ENCODE measurements at places on chromosomes 1 and 21. TPM values are rescaled to one million over a fixed set of nuclear protein-coding genes. Genes with fewer than 3 reads are reported as not detected.

DNA sequence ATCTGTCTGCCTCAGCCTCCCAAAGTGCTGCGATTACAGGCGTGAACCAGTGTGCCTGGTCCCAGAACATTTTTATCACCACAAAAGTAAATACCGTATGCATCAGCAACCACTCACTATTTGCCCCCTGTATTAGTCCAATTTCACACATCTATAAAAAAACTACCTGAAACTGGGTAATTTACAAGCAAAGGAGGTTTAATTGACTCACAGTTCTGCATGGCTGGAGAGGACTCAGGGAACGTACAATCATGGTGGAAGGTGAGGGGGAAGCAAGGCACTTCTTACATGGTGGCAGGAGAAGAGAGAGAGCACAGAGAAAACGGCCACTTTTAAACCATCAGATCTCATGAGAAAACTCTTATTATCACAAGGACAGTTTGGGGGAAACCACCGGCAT lies 25.6 kb upstream of the CTH start:
- DNase-seq: no peak

DNA sequence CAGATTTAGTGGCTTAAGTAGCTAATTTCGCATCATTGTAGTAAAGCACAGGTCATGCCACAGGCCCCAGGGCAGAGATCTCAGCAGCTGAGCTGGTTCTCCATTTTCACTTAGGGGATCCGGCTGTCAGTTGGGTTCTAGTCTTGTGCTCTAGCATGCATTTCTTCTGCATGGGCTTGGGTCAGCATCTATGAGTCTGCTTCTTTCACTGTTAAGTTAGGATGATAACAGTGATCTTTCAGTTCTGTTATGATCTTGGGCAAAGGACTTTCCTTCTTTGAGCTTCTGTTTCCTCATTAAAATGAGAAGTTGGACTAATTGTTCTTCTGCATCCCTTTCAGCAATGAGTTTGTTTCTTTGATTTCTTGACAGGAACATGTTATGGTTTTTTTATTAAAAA lies 123.6 kb upstream of the DNAH14 start:
- DNase-seq: no peak

DNA sequence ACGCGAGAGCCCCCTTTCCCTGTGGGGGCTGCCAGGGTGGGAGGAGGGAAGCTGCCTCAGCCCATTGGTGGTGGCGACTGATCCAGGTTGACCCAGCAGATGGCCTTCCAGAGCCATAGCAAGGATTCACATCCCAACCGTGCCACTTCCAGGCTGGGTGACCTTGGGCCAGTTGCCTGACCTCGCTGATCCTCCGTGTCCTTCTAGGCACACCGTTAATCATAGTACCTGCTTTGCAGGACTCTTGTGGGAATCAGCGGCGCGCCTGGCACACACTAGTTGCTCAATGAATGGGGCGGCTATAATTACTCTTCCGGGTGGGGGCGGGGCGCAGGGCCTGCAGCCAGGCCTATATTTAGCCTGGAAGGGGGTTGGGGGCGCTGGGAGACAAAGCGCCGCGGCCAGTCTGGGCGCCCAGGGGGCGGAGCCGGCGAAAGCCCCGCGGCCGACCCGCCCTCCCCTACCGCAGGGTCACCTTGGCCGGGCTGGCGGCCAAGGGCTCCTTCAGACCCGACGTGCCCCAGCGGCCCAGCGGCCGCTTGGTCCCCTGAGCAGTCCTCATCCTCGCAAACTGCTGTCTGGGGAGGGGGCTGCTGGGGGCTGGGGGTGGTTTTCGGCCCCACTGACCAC lies 5.1 kb downstream of the HSPB7 start:
- DNase-seq: peak; percentile 52

DNA sequence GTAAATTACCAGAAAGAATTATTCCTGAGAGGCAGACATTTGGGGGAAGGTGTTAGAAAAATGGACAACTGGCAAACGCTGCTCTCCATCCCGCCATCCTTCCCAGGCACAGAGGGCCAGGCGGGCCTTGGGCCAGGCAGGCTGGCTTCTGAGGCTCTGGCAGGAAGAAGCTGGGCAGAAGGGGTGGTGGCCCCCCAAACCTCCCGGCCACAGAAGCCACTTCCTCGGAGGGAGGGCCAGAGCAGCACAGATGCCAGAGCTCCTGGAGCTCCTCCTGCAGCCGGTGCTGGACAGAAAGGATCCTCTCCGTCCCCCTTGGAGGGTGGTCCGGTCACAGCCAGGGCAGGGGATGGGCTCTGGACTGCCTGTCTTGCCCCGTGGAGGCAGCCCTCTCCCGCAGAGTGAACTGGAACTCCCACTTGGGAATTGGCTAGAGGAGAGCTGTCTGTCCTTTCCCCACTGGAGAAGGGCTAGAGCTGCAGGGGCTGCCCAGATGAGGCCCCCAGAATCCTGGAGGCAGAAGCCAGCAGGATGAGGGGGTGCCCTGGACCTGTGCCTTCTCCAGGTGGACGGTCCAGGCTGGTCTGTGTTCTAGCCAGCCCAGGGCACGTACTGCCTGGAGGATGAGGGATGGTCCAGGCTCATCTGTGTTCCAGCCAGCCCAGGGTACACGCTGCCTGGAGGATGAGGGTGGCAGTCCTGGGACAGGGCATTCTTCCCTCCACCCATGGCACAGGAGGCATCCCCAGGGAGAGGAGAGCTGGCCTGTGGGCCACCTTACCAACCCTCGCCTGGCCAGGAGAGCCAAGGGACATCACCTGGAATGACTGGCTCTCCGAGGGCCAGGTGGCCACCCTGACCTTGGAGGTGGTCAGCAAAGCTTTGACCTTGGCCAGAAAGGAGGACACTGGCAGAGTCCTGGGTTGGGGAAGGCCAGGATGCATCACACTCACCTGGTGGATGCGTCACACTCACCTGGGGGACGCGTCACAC lies 47.4 kb upstream of the ACTRT2 start:
- no peak for DNase-seq

DNA sequence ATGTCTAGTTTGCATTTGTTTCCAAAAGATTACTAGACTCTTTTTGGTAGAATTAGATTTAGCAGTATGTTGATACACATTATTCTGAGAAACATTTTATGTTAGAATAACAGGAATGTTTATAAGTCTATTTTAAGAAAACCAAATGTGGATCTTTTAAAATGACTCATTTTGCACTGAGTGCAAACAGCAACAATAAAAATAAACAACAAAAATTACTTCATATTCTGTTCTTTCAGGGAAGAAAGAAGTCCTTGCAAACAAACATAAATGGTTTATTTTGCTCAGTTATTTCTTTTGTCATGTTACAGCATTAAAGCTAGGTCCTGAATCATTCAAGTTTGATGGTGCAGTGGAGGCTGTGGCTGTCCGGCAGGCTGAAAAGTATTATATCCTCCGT lies 106.8 kb upstream of the TENT5C start:
- DNase-seq: no peak

Gene ASCL5
- 0.20 TPM for polyA plus RNA-seq

Gene NBPF9
- 72.1 TPM for polyA plus RNA-seq
